ENCODE measurements at places on chromosomes 4 and X.

GRCh38 chr4:113945906-113946305 lies 33.5 kb downstream of the ARSJ start:
- no peak for DNase-seq

DNA sequence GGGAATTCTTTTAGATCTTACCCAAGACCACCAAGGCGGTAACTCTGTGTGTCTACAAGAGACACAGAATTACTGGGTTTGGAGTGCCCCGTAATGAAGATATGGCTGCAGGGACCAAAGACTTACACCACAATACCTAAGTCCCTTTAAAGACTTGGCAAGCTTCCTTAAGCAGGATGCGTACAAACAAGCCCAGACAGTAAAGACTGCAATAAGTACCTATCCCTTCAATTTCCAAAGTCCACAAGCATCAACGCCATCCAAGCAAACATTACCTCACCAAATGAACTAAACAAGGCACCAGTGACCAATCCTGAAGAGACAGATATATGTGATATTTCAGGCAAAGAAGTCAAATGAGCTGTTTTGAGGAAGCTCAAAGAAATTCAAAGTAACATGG lies 42.3 kb upstream of the RNF128 start:
- no peak for DNase-seq

DNA sequence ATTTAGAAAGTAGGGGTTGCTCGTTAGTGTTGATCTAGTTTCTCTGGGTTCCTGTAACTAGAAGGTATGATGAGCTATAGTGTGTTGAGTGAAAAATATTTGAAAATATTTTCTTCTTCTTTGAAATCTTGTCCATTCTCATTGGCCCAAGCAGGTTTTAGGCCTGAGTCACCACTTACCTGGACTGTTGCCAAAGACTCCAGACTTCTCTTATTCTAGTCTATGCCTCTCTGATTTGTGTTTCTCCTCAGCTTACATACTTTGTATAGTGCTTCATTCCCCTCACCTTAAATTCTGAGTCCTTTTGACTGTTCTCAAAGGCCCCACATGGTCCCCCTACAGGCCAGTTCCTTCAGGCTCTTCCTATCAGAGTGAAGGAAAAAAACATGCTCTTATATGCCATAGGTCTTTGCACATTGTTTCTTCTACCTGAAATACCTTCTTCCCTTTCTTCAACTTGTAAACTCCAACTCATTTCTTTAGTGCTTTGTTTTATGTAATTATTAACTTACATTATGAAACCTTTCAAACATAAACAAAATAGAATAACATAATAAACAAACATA lies 258.2 kb downstream of the PPP1R2C start:
- DNase-seq = no peak

GRCh38 chr4:20253283-20253734 lies 1.6 kb downstream of the SLIT2 start:
- DNase-seq = no peak
